A549 treated with GW870086 at 1 μM for 4 hours (cell line): ENCODE measurements at places on chromosomes 11 and 22. TPM values are rescaled to one million over a fixed set of nuclear protein-coding genes. Genes with fewer than 3 reads are reported as not detected.

The SLC5A12 gene
- not detected in 5 replicates for total RNA-seq

The E2F8 gene
- 5.6 to 7.0 TPM (median 6.2 TPM) in 5 replicates for total RNA-seq

The ADM2 gene
- 0.57 to 0.71 TPM (median 0.64 TPM) in 5 replicates for total RNA-seq

The PNPLA3 gene
- 0.70 to 1.2 TPM (median 0.94 TPM) in 5 replicates for total RNA-seq

The DBX1 gene
- not detected in 5 replicates for total RNA-seq

The KCNK7 gene
- 0.29 to 0.82 TPM (median 0.41 TPM) in 5 replicates for total RNA-seq

The APBB1 gene
- total RNA-seq, result 16.0 to 18.8 TPM (median 18.2 TPM) in 5 replicates

The ZNF70 gene
- total RNA-seq, result 0.71 to 1.2 TPM (median 0.95 TPM) in 5 replicates

The TUG1 gene
- 21.9 to 30.4 TPM (median 28.9 TPM) in 5 replicates for total RNA-seq

The ROM1 gene
- total RNA-seq, result 3.7 to 5.5 TPM (median 4.0 TPM) in 5 replicates

The MPZL3 gene
- total RNA-seq, result 0.19 to 0.50 TPM (median 0.31 TPM) in 5 replicates

The SLC22A8 gene
- not detected in 5 replicates for total RNA-seq

The ANKK1 gene
- total RNA-seq, result not detected in 5 replicates

The TMEM132A gene
- total RNA-seq, result 89.9 to 141 TPM (median 135 TPM) in 5 replicates

The CHADL gene
- not detected in 5 replicates for total RNA-seq

The CCDC87 gene
- 0.21 to 0.68 TPM (median 0.53 TPM) in 5 replicates for total RNA-seq

The MRGPRX4 gene
- not detected in 5 replicates for total RNA-seq

The HSPB2 gene
- total RNA-seq, result 0.13 to 0.29 TPM in 2 of 5 replicates, not detected in the others

The TMA7B gene
- not detected in 5 replicates for total RNA-seq

The TSGA10IP gene
- total RNA-seq, result not detected in 5 replicates

The CRYBB1 gene
- not detected in 5 replicates for total RNA-seq

The MLC1 gene
- total RNA-seq, result not detected in 5 replicates

The SYVN1 gene
- 30.3 to 41.2 TPM (median 40.5 TPM) in 5 replicates for total RNA-seq

The MRGPRF gene
- 0.06 to 0.09 TPM (median 0.08 TPM) in 3 of 5 replicates, not detected in the others for total RNA-seq

The CRYBA4 gene
- total RNA-seq, result not detected in 5 replicates

The SYT13 gene
- total RNA-seq, result 5.5 to 7.9 TPM (median 7.3 TPM) in 5 replicates

The POTEH gene
- total RNA-seq, result not detected in 5 replicates

The FXYD2 gene
- 14.3 to 21.9 TPM (median 15.8 TPM) in 5 replicates for total RNA-seq

The C11orf97 gene
- total RNA-seq, result not detected in 5 replicates

The TREH gene
- total RNA-seq, result not detected in 5 replicates

The C11orf42 gene
- total RNA-seq, result not detected in 5 replicates

The BTG4 gene
- 0.25 TPM in 1 of 5 replicates, not detected in the others for total RNA-seq

The SCN4B gene
- 0.02 to 0.11 TPM (median 0.03 TPM) in 3 of 5 replicates, not detected in the others for total RNA-seq

The DTX4 gene
- total RNA-seq, result 3.7 to 5.0 TPM (median 4.5 TPM) in 5 replicates

The OR51D1 gene
- not detected in 5 replicates for total RNA-seq

The GNG3 gene
- total RNA-seq, result not detected in 5 replicates

The GLB1L2 gene
- total RNA-seq, result 1.4 to 2.3 TPM (median 2.0 TPM) in 5 replicates

The TEAD1 gene
- 46.7 to 84.1 TPM (median 73.9 TPM) in 5 replicates for total RNA-seq

The ENTHD1 gene
- total RNA-seq, result not detected in 5 replicates

The PAX6 gene
- 0.93 to 1.6 TPM (median 1.3 TPM) in 5 replicates for total RNA-seq

The LDHAL6A gene
- total RNA-seq, result not detected in 5 replicates

The OR10D3 gene
- total RNA-seq, result not detected in 5 replicates

The PLAAT5 gene
- total RNA-seq, result not detected in 5 replicates
